Thyroid gland (tissue), 4 donors: ENCODE measurements at places on chromosomes 5 and 9. TPM values are rescaled to one million over a fixed set of nuclear protein-coding genes. Genes with fewer than 3 reads are reported as not detected.

The KIF20A gene
- total RNA-seq = 1.9 TPM

The ACTBL2 gene
- not detected for total RNA-seq

The SLC23A1 gene
- total RNA-seq = not detected

The CCDC171 gene
- 9.6 TPM for total RNA-seq

The FIBCD1 gene
- total RNA-seq = not detected

The SPATA6L gene
- total RNA-seq = 14.3 TPM

The ATOX1 gene
- 236 TPM for total RNA-seq

The CENPK gene
- not detected for total RNA-seq

The TLR4 gene
- 59.0 TPM for total RNA-seq

DNA sequence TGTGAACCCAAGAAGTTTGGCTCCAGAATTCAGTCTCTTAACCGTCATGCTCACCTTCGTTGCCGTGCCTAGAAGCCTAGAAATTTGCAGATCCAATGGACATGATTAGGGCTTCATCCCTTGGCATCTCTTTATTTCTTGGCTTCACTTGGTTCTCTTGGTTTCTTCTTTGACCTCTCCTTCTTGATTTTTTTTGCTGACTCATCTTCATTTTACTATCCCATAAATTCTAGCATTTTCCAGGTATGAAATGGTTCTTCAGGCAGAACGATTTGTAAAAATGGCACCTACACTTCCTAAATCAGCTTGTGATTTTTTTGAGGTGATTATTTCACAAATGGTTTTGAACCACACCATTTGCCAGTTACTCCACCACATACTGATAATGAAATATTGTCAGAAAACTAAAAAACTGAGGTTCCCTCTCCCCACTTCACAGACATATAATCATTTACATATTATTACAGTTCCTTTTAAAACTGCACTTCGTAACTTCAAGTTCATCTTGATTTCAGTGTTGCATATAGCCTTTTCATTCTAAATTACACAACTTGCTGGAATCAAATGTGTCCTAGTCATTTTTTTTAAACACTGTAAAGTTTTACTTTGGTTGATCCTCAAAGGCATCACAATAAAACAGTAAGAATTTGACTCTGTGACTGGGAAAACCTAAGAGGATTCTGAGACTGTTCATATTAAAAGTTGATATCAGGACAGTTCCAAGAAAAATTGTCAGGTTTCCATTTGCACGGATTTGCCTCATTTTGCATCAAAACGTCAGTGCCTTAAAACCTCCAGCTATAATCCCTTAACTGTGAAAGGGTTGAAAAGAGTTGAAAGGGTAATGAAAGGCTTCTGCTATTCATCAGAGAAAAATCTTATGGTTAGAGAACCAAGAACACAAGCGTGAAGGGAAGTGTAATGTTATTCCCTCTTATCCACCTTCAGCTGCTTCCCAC is 8.9 kb upstream of the NREP start:
- H3K36me3 ChIP-seq = no peaks in the 10 kb centered on the region
- no peaks in the 10 kb centered on the region for H3K27me3 ChIP-seq
- no peak for DNase-seq
- no peak overlapping the region for H3K4me3 ChIP-seq
- no peak overlapping the region for H3K27ac ChIP-seq

DNA sequence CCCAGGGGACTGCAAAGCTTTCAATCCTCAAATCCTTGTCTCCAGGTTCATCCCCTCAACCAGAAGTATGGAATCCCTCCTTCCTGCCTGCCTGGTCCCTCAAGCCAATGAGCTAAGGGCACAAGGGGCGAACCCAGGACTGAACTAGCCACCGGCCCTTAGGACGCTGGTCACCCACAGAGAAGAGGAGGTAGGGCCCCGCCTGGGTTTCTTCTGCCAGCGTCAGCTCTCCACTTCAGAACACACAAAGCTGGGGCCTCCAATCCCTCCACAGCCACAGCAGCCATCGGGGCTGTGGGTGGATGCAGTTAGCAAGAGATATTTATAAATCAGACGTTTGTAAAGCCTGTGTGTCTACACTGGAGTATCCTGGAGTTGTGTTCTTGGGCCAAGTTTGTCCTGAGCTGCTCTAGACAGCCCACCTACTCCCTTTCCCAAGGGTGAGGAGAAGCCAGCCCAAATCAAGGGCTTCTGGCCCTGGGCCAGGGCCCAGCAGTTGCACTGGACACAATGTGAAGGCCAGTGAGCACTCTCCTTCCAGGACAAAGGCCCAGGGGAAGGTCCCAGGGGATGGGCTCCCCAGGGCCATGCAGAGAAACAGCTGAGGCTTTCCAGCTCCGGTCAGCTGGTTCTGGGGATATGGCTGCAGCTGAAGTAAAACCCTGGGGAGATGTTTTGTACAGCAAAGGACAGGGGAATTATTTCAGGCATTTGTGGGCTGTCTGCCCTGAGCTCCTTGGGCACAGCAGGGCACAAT is 18.9 kb downstream of the AMBP start:
- H3K27ac ChIP-seq = peak overlapping the region; percentile 20
- no peaks in the 10 kb centered on the region for H3K36me3 ChIP-seq
- DNase-seq = peak; percentile 56
- H3K4me1 ChIP-seq = peaks cover 7% of the 10 kb centered on the region
- no peaks in the 10 kb centered on the region for H3K27me3 ChIP-seq
- H3K4me3 ChIP-seq = no peak overlapping the region

GRCh38 chr5:158616707-158617106 is 483.0 kb downstream of the EBF1 start:
- H3K27me3 ChIP-seq = no peaks in the 10 kb centered on the region
- H3K36me3 ChIP-seq = no peaks in the 10 kb centered on the region
- H3K27ac ChIP-seq = no peak overlapping the region
- no peak for DNase-seq
- peaks cover 15% of the 10 kb centered on the region for H3K4me1 ChIP-seq

GRCh38 chr5:148177207-148177606 is 8.9 kb downstream of the SPINK14 start:
- H3K36me3 ChIP-seq = no peaks in the 10 kb centered on the region
- no peaks in the 10 kb centered on the region for H3K27me3 ChIP-seq
- DNase-seq = no peak
- H3K4me3 ChIP-seq = no peak overlapping the region
- H3K27ac ChIP-seq = no peak overlapping the region
- no peaks in the 10 kb centered on the region for H3K4me1 ChIP-seq

- peaks cover 2% of the 10 kb centered on the region for H3K4me1 ChIP-seq
- no peak for DNase-seq
- no peak overlapping the region for H3K4me3 ChIP-seq
These were observed 47.0 kb upstream of the CAST start for GRCh38 chr5:96615223-96615622.

DNA sequence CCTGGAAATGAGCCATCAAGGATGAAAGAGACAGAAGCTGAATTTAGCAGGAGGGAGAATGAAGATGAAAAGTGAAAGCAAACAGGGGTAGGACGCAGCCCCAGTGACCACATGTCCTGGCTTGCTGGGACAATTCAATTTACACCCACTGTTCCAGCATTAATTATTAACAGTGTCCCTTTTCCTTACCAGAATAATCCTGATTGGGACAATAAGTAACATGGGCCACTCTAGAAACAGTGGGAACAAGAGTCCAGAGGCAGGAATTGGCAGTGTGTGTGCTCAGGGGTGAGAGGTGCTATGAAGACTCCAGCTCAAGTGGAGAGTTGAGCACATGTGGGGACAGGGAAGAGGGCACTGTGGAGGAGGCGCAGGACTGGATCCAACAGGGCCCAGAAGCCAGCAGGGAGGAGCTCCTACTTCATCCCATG is 147.1 kb downstream of the C5orf15 start:
- no peaks in the 10 kb centered on the region for H3K36me3 ChIP-seq
- H3K4me3 ChIP-seq = no peak overlapping the region
- H3K27me3 ChIP-seq = no peaks in the 10 kb centered on the region
- no peak overlapping the region for H3K27ac ChIP-seq
- peak; percentile 22 for DNase-seq

- no peaks in the 10 kb centered on the region for H3K4me1 ChIP-seq
- H3K36me3 ChIP-seq = no peaks in the 10 kb centered on the region
- DNase-seq = no peak
- no peak overlapping the region for H3K4me3 ChIP-seq
These were observed 301.1 kb upstream of the PTGER4 start for GRCh38 chr5:40378396-40379177.

DNA sequence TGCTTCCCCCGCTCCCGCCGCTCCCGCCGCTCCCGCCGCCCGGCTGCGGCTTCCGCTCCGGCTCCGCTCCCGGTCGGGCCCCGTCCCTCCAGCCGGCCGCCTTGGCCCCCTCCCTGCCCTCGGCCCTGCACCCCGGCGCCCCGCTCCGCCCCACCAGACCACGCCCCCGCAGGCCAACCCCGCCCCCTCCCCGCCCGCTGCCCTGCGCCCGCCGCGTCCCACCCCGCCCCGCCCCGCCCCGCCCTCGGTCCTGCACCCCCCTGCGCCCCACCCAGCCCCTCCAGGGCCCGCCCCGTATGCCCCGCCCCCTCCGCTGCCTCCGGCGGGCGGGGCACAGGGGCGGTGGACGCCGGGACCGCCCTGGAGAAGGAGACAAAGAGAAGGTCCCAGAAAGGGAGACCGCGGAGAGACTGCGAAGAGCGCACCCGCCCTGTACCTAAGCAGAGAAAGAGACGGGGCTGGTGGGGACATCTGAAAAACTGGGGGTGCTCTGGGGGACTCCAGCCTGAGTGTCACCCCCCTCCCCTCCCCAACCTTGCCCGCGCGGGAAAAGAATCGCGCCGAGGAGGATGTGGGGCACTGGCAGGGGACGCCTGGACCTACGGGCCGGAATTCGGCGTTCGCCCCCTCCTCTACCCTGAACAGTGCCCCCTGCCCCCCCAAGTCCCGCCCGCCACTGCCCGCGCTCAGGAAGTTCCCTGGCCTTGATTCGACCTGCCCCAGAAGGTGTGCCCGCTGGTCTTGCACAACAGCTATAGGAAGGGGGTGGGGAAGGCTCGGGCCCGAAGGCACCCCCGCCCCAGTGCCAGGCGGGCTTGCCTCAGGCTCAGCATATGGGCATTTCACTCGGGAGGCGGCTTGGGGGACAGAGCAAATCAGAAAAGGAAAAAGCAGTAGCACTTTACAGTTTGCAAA is 42.8 kb upstream of the STXBP1 start:
- peak overlapping the region; percentile 99 for H3K27ac ChIP-seq
- H3K27me3 ChIP-seq = no peaks in the 10 kb centered on the region
- no peaks in the 10 kb centered on the region for H3K36me3 ChIP-seq
- H3K4me1 ChIP-seq = peaks cover 68% of the 10 kb centered on the region
- peak; percentile 85 for DNase-seq

GRCh38 chr5:14242871-14243383 is 99.8 kb downstream of the TRIO start:
- H3K4me1 ChIP-seq = peaks cover 4% of the 10 kb centered on the region
- no peak overlapping the region for H3K4me3 ChIP-seq
- no peak for DNase-seq
- no peak overlapping the region for H3K27ac ChIP-seq
- no peaks in the 10 kb centered on the region for H3K27me3 ChIP-seq

DNA sequence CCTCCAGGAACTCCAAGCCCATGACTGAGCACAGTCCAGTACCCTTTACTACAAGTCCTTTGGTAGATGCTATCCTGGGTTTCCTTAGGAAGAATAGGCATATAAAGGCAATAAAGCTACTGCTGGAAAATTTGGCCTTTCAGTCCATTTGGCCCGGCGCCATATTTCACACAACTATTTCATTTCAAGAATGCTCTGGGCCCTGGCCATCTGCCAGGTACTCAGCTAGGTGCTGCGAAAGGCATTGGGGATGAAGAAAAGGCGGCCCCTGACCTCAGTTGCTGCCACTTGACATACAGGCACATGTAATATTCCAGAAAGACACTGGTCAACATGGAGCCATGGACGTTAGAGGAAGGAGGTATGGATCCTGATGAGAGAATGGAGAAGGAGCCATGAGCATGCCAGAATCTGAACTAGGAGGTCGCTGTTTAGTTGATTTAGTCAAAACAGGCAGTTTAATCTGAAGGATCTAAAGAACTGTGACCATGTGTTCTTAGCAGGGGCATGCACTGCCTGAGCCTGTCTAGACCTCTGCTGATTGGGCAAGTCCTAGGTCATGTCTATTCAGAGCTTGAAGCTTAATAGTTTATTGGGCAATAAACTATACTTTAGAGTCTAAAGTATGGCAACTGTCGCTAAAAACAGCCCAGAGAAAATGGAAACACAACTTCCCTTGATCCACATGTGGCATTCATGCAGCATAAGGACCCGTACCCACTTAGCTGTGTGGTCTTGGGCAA is 149.3 kb downstream of the MELK start:
- no peak overlapping the region for H3K4me3 ChIP-seq
- no peak overlapping the region for H3K27ac ChIP-seq
- peak; percentile 79 for DNase-seq
- H3K36me3 ChIP-seq = no peaks in the 10 kb centered on the region
- no peaks in the 10 kb centered on the region for H3K27me3 ChIP-seq

DNA sequence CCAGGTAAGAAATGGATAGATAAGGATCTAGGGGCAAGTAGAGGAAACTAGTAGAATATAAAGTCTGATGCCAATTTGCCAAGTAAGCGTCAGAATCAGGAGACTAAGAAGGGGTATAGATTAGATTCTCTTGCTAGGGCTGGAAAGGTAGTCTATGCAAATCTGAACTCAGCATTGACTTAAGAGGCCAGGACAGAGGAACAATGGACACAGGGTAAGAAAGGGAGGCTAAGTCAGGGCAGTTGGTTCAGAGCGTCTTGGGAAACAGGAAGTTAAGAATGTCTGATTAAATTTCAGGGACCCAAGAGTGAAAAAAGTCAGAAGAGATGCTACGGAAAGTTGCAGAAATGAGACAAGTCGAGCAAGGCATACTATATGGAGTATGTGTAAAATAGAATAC is 263.2 kb upstream of the HAPLN1 start:
- DNase-seq = no peak
- H3K4me1 ChIP-seq = no peaks in the 10 kb centered on the region
- no peak overlapping the region for H3K4me3 ChIP-seq
- no peak overlapping the region for H3K27ac ChIP-seq
- H3K36me3 ChIP-seq = no peaks in the 10 kb centered on the region

GRCh38 chr5:6875376-6875775 is 162.1 kb downstream of the TENT4A start:
- H3K4me3 ChIP-seq = no peak overlapping the region
- no peak for DNase-seq
- H3K36me3 ChIP-seq = no peaks in the 10 kb centered on the region
- no peak overlapping the region for H3K27ac ChIP-seq
- no peaks in the 10 kb centered on the region for H3K4me1 ChIP-seq
